GM23338 (cell line): ENCODE measurements at places on chromosomes 5 and 9.

DNA sequence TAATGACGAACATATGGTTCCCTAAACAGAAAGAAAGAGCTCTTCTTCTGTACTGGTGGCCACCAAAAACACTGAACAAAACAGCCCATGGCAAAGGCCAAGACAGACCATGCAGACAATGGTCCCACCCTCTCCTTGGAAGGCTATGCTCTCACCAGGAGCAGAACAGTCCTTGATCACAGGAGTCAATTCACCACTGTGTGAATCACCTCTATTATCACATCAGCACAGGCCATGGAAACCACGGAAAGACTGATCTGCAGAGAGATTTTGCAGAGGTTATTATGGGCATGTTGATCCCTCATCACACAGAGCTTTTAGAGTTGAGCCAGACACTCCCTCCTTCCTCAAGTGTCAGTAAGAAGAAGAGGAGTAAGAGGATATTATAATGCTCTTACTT lies 134.0 kb upstream of the RASEF start:
- DNase-seq, result no peak

DNA sequence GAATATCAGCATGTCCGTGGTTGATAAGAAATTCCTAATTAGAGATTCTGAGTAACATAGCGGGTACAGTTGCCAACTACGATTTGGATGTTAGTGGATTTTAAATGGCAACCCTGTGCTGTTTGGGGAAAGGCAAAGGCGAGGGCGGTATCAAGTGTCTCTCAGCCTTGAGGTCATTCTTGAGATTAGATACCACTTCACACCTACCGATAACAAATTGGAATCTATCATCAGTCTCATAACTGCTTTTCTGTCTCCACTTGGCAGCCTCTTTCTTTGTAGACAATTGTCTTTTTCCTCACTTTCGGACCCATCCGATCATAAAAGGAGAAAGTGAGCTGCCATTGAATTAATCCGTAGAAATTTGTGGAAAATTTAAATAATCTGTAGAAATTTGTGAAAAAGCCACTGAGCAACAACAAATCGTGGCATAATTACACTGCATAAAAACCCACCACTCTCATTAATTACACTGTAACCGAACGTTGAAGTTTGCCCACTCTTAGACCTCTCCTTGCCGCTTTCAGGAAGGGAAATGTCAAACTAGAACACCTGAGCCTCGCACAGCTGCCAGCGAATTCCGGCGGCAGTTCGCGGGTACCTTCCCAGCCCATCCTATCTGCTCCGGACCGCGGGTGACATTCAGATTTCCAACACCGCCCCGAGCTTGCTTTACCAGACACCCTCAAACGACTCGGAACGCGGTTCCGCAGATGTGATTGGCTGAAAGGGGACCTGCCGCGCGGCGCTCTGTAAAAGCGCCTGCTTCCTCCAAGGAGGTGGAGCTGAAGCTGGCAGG lies 849 bp upstream of the RGMB start:
- DNase-seq, result peak; percentile 93

GRCh38 chr9:4714266-4715016 lies 26.6 kb downstream of the AK3 start:
- peak; percentile 21 for DNase-seq

- no peak for DNase-seq
Measured at GRCh38 chr5:142472306-142472951, 147.6 kb upstream of the SPRY4 start.

- no peak for DNase-seq
Measured at GRCh38 chr5:76125888-76126287, 42.7 kb downstream of the SV2C start.

DNA sequence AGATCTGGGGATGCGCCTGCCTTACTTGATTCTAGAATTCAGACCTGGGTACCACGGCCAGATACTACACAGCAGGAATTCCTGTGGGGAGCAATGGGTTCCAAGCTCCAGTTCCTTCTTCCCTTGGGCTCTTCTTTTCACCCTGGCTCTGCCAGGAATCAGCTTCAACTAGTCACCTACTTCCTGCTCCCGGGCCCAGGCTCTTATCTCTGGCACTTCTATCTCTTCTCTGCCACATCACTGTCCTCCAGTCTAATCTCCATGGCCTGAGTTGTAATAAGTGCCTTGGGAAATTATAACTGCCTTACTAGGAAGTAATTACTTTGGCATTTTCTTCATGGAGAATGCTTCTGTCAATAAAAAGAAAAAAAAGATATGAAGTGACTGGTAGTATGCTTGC lies 26.2 kb upstream of the SERINC5 start:
- no peak for DNase-seq

DNA sequence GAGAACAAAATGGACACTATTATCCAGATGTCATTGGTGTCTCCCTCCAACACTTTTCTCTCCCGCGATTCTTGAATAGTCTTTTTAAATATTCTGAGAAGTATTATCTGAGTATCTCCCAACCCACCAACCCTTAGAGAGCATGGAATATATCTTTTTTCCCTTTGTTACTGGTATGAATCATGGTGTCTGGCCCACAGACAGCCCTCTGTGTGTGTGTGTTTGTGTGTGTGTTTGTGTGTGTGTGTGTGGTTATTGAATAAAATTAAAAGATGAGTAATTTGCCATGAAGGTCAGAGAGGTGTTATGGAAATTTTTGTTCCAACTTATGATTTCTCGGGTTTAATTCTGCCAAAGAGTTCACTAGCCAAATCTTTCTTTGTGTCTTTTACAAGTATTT lies 47.7 kb downstream of the CAMK4 start:
- DNase-seq, result no peak

GRCh38 chr5:4348423-4348822 lies 752.8 kb downstream of the IRX1 start:
- DNase-seq, result no peak

DNA sequence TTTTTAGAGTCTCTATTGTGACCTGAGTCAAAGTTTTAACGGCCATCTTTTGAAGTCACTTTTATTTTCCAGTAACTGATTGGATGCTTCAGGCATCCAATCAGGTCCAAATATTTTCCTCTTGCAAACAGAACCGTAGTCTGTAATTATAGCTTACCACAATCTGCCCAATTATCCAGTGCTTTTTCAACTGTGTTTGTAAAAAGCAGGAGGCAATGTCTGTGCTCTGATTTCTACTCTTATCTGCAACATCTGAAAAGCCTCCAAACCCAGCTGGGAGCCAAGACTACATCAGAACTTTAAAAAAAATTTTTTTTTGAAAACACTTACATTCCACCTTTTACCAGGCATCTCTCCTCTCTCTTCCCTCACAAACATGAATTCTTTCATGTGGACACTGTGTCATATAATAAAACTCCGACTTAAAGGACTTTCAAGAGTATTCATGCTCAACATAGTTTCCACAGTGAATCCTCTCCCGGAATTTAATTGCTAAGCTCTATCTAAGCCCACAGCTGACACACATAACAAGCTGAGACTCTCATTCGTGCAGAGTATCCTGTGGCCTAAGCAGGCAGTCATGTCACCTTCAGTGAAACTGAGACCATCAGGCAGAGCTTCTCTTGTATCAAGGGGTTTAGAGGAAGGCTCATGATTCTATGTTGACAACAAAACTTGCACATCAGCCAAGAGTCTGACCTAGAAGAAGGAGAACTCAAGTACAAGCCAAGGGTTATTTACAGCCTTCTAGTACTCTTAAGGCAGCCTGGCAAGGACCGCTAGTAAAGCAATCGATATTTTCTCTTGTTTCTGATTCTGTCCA lies 272.7 kb downstream of the TLE1 start:
- DNase-seq, result no peak

GRCh38 chr9:29144476-29144875 lies 1571.2 kb upstream of the C9orf72 start:
- DNase-seq, result no peak

GRCh38 chr5:137393196-137393993 lies 105.7 kb downstream of the SPOCK1 start:
- DNase-seq, result no peak

GRCh38 chr5:58505971-58506640 lies 14.9 kb downstream of the GAPT start:
- DNase-seq, result no peak

DNA sequence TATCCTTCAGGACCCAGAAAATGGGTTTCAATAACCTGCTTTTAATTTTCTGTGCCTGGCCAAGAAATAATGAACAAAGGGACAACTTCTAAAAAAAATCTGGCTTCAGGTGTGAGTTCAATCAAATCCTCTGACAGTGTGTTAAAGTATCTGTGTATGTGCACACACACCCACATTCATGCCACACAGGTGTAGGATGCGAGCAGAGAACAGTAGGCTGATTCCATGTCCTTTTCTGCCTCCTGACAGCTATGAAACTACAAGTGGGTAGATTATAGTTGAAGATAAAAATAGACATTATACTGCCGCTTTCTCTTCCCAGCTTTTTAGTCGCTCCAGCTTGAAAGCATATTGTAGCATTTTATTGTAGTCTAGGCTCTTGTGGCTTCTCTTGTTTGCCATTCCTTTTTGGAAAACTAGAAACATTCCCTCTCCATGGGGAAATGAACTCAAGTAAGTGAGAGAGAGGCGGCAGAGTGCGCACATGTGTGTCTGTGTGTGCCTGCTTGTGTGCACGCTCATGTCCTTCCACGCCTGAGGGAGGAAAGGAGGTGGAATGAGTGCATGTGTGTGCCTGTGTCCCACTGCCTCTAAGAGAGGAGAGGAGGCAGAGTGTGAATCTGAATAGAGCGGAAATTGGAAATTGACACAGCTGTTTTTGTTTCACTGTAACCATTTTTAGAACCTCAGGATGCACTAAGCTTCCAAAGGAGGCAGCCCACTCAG lies 273.0 kb downstream of the ELAVL2 start:
- DNase-seq, result no peak

- DNase-seq, result no peak
Measured at GRCh38 chr5:72226950-72227349, 93.1 kb downstream of the MRPS27 start.

DNA sequence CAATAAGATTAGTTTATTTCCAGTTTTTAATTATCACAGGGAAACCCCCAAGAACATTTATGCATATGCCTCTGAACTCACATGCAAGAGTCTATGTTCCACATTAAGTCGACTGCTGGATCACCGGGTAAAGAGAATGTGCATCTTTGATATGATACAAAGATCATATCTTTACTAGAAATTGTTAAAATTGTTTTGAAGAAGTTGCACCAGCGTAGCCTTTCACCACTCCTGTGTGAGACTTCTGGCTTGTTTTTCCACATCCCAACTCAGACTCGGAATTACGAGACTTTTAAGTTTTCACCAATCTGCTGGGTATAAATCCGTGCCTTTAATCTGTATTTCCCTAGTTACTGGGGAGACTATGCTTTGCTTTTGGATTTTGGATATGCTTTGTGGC lies 113.2 kb downstream of the CEMIP2 start:
- no peak for DNase-seq

DNA sequence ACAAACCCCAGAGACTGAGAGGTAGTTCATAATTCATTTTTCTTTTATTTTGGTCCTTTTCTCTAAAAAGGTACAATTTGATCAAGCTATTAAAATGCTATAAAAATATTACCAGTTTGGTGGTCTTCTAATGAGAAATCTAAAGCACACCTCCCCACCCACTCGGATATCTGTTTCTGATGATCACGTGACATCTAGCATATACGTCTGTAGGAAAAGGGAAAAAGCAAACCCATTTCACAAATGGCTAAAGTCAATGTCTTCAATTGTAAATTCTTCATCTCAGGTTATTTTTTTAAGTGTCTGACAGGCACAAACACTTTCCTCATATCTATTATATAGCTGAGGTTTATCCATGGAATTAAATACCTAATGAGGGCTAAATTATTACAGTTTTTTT lies 18.9 kb downstream of the ZNF354A start:
- no peak for DNase-seq

GRCh38 chr5:36596247-36596646 lies 10.2 kb upstream of the SLC1A3 start:
- DNase-seq, result peak; percentile 75

DNA sequence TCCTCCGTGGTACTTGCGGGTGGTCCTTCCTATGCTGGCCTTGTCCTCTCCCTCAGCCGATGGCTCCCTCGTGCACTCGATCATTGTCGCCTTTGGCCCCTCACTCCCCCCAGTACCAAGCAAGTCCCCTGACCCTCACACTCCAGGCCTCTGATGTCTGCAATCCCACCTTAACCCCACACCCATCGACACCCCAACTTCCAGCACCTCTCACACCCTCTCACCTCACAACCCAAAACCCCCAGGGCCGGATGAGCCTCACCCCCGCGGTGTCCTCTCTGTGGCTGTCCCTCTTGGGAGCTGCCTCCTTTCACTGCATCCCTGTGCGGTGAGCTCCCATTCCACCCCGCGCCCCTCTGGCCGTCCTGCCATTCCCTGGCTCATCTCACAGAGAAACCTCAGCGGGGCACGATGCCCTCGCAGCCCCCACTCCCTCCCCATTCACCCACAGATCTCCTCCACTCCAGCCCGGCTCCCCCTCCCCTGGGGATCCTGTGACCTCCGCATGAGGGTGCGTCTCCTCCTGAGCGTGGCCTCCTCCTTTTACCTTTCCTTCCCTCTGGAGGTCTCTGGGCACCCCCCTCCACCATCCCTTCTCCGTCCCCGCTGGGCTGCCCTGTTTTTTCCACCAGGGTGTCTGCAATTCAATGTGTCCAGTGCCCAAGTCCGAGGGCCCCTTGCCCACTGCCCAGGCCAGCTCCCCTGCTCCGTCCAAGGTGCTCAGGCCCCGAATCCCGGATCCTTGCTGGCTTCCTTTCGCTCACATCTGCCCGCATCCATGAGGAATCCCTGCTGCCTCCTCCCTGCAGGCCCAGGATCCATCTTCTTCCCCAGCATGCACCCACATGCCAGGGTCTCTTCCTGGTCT lies 15.8 kb upstream of the RNU6ATAC start:
- no peak for DNase-seq

DNA sequence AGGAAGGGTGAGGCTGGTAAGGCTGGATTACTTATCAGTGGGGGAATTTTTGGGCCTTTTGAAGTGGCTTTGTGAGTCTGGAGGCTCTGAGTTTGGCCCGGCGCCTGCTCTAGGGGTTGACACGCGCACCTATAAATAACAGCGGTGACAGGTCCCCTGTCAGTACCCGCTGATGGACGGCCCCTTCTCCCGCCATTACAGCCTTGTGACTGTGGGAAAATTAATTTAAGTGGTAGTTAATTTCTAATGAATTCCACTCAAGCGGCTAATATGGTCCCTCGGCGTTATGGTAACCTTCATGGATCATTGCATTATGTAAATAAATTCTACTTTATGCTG lies 16.5 kb downstream of the MRPL36 start:
- DNase-seq, result no peak

- peak; percentile 28 for DNase-seq
Measured at GRCh38 chr9:72539824-72540347, 18.5 kb downstream of the TMC1 start.

DNA sequence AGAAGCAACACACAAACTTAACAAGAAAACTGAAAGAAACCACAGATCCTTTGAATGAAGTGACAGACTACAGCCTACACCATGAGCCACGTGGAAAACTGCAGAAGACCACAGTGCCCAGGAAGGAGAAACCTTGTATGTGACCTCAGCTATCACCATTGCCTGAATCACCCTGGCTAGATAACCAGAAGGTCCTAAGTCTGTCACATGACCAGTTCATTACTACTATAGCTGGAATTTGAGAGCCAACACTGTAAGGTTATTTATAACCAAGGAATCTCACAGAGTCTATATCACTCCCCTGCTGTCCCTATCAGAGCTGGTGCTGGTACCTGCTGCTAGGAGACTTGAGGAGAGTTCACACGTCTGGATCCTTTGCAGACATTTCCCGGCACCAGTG lies 90.3 kb upstream of the FBXL17 start:
- no peak for DNase-seq
